ENCODE measurements at places on chromosomes 5 and 9.

DNA sequence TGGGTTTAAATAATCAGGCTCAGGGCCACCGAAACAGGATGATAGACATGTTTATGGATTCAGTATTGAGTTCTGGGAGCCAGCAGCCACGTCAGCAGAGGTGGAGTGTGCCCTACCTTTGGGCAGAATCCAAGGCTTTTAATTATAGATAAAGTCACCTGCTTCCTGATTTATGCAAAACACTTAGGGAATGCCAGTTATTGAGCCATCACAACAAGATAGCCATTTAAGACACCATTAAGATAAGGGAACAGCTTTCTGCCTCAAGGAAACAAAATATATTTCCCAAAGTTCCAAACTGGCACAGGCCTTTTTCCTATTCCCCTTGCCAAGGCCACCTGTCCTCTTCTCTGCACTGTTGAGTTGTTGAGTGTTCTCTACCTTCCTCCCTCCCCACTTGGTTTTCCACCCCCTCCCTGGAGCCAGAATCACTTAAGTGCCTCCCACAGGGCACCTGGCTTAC, 2.4 kb downstream of the CCL28 start:
- no peak for DNase-seq

GRCh38 chr5:89253666-89254352, 370.8 kb upstream of the MEF2C start:
- DNase-seq = no peak

GRCh38 chr9:15192856-15193255, 114.2 kb downstream of the TTC39B start:
- DNase-seq = no peak

DNA sequence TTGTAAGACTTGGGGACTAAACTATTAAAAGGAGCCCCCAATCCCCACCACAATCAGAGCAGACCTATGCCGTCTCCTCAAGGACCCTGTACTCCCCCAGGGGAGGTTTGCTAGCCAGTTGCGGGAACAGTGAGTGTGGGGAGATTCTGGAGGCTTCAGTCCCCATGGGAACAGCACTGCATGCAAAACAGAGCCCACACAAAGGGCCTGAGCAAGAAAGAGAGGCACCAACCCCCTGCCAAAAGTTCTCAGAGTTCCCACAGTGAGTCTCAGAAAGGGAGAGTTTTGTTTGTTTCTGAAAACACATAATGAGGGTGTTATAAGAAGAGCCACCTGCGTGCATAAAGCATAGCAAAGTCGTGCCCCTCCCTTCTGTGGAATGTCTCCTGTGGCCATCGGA, 56.6 kb downstream of the CFAP90 start:
- DNase-seq = no peak

GRCh38 chr9:105421154-105421553, 26.7 kb upstream of the FSD1L start:
- DNase-seq = no peak

- peak; percentile 51 for DNase-seq
Observed at GRCh38 chr5:157459715-157460599, at the start of gene NIPAL4. Gene NIPAL4, plus strand, starts transcription at chr5:157460213. Its CDS starts 108 bp downstream, at chr5:157460321.

DNA sequence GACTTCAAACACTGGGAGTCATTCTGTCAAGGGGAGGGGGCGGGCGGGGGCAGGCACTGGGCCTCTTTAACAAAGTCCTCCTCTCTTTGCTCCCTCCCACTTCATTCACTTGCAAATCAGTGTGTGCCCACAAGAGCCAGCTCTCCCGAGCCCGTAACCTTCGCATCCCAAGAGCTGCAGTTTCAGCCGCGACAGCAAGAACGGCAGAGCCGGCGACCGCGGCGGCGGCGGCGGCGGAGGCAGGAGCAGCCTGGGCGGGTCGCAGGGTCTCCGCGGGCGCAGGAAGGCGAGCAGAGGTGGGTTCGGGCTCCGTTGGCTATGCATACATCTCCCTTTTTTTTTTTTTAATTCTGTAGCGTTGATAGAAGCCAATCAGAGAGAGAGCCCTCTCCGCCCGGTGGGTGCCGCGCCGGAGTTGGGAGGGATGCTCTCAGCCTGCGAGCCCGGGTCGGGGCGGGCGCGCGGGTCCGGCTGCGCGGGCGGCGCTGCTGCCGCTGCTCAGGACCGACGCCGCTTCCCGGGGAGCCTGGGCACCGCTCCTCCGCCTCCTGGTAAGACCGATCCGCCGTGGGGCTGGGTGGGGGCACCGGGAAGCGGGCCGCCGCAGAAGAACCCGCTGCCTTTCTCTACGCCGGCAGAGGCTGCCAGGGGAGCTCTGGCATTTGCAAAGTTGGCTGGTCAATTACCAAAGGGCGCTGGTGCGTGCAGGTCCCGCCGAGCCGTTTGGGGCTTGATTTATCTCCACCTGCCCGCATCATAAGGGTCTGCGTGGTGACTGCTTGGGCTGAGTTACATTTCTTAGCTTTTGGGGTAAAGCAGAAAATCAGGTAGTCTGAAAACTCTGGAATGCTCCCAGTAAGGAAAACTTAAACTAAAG, at the start of gene CDH6:
Gene CDH6 (plus strand): TSS at position 96 of the 877 bp plus-strand sequence. CDS start 73,788 bp downstream, outside the sequence.
- peak; percentile 53 for DNase-seq

- DNase-seq = no peak
Observed at GRCh38 chr5:57435701-57436134, 46.9 kb downstream of the ACTBL2 start.

- DNase-seq = no peak
Observed at GRCh38 chr9:107183176-107183575, 99.9 kb upstream of the RAD23B start.

DNA sequence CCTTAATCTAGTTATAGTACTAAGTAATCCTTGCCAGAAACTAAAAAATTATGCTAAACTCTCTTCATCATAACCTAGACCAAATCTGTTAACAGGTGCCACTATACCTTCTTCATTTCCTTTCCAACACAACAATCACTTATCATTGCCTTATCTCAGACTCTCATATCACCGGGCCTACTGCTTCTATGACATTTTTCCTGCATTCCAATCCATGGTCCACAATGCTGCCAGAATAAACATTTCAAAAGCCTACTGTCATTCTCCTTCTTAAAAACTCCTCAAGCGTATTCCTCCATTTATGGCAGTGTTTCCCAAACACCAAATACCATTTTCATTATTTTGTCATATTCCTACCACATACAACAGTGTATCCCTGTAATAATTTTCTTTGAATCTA, 6.5 kb downstream of the PPP6C start:
- no peak for DNase-seq

GRCh38 chr9:6711403-6711802, 46.4 kb upstream of the KDM4C start:
- DNase-seq = no peak

GRCh38 chr9:34823778-34824177, 113.8 kb upstream of the CCL21 start:
- no peak for DNase-seq

DNA sequence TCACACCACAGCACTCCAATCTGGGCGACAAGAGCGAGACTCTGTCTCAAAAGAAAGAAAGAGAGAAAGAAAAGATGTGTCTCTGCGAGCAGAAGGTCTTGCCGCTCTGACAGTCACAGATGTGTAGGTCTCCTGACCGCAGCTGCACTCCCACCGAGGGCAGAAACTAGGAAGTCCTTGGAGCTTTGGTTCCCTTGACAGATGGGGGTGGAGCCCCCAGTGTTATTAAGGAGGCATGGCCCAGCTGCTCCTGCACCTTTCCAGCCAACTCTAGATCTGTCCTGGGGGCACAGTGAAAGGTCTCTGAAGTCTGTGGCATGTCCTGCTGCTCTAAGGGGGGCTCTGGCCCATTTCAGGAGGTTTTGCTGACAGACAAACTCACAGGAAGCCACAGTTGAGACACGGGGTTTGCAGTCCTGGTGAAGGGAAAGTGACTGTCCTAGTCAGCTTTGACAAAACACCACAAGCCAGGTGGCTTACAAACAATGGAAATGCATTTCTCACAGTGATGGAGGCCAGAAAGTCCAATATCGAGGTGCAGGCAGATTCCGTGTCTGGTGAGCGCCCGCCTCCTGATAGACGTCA, 9.0 kb upstream of the DIPK1B start:
- DNase-seq = no peak

- DNase-seq = no peak
Observed at GRCh38 chr5:33558489-33558888, 117.7 kb downstream of the TARS1 start.

- no peak for DNase-seq
Observed at GRCh38 chr9:20848490-20848889, 164.4 kb downstream of the FOCAD start.

DNA sequence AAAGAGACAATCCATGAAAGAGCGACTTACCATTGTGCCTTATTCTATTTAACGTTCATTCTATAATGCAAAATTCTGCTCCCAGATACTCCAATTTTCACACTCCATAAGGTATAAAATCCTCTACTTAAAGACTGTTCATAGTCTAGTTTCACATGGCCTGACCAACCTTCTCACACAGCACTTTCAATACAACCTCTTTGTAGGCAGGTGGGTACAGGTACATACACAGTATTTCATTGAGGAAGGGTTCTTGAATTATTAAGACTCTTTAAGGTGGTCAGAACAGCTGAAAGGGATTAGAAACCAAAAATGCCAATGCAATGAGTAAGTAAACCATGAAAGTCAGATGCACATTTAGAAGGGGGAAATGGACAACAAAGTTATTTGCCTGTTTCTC, 352.0 kb downstream of the PARP8 start:
- no peak for DNase-seq

GRCh38 chr9:120713257-120714087, 798 bp downstream of the MEGF9 start:
- DNase-seq = peak; percentile 47

DNA sequence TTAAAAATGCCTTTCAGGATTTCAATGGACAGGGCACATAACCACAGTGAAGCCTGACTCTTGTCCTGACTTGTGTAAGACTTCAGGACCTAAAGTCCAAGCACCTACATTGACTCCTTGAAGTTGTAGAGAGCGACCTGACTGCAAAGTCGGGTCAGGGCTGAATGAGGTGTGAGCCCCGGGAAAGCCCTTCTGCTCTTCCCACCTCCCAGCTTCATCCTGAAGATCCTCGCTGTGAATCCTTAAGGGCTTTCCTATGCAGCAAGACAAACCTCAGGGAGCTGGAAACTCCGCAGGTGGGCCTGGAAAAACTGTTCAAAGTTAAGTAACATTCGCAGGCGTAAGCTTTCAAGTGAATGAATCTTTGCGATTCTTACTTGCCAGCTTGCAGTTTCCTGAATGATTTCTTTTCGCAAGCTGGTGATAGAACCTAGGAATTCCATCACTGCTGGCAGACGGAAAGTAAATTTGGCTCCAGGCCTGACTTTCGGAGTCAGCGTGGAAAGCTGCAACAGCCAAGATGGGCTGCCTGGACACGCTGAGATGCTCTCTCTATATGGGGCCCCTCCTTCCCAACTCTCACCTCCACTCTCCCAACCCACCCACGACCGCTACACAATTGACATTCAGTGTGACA, 10.9 kb downstream of the SEMA5A start:
- DNase-seq = no peak
